Neural progenitor cell (in vitro differentiated cells): ENCODE measurements at places on chromosomes 2 and 18. TPM values are rescaled to one million over a fixed set of nuclear protein-coding genes. Genes with fewer than 3 reads are reported as not detected.
A peak's percentile ranks its signal among the peaks of the same experiment; 100 is the strongest.

- H3K36me3 ChIP-seq: no peaks in the 10 kb centered on the region
- no peak overlapping the region for H3K27ac ChIP-seq
- no peak overlapping the region for H3K4me3 ChIP-seq
- DNase-seq: no peak
- peaks cover 10% of the 10 kb centered on the region for H3K4me1 ChIP-seq
Measured at GRCh38 chr18:46141199-46141598, 37.0 kb downstream of the HAUS1 start.

- no peaks in the 10 kb centered on the region for H3K36me3 ChIP-seq
- no peaks in the 10 kb centered on the region for H3K4me1 ChIP-seq
- H3K27me3 ChIP-seq: no peaks in the 10 kb centered on the region
- H3K27ac ChIP-seq: no peak overlapping the region
Measured at GRCh38 chr2:240893363-240893844, 2.6 kb downstream of the MAB21L4 start.

DNA sequence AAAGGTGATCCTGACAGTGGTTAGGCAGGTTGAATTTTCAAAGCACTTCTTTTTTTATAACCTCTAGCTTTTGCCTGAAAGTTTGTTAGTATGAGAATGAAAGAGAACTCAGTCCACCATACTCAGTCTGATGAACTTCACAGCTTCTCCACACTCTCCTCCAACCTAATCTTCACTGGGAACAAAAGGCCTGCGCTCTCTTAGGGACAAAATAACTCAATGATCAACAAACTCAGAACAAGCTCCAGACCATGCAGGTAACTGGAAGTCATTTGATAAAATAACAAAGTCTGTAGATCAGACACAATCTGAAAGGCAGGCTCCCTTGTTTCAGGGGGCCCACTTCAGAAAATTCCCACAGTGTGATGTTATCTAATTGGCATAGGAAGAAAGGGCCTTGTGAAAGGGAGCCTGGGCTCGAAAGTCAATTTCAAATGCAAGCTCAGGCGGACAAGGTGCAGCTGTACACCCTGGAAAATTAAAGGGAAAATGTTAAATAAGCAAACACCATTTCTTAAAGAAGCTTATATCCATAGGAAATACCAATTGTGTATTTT, 142.2 kb downstream of the STK39 start:
- H3K4me1 ChIP-seq: no peaks in the 10 kb centered on the region
- no peak for DNase-seq
- H3K27me3 ChIP-seq: no peaks in the 10 kb centered on the region

DNA sequence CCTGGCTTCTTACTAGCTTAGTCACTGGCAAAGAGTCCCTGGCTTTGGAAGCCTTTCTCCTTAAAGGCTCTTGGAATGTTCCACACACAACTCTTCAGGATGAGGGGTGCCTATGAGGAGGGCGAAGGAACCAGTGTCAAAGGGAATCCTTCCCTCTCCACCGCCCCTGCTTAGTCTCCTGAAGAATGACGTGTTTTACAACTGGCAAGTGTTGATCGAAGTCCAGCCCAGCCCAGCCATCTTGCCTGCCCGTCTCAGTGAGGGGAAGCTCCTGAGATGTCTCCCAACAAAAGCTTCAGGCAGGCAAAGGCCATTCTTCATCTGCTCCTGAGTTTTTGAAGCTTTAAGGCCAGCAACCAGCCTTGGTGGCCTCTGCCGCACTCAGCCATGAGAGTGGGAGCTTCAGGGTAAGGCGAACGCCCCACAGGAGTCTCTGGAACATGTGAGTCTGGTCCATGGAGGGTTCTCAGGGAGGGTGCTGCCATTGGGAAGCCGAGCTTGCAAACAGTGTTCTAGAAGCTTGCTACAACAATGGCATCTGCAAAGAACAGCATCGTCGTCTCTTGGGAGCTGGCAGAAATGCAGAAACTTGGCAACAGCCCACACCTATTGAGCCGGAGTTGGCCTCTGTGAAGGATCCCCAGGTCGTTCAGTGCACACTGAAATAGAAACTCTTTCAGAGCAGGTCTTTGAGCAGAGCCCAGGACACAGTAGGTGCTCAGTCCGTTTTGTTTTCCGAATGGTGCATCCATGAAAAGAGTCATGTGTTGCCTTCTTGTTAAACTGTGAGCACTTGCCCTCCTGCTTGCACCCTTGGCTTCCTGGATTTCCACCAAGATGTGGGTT, 220.7 kb downstream of the SEPTIN10 start:
- H3K27ac ChIP-seq: no peak overlapping the region
- H3K27me3 ChIP-seq: no peaks in the 10 kb centered on the region
- H3K4me1 ChIP-seq: peaks cover 7% of the 10 kb centered on the region
- DNase-seq: no peak

DNA sequence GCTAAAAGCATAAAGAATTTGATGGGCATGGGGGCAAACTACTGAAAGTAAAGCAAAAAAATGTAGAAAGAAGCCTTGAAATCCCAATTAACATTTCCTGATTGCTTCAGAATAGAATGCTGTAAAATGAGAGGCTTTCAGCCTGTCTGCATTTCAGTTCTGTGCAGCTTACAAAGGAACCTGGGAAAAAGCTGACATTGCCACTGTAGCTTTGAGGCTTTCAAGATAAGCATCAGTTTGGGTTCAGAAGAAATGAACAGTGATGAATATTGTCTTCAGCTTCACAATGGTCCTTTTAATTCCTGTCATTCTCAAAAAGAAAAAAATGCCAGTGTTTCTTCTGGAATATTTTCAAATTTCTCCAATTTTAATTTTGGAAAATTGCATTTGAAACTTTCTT, 242.7 kb downstream of the LRRTM1 start:
- H3K4me1 ChIP-seq: peaks cover 26% of the 10 kb centered on the region
- no peaks in the 10 kb centered on the region for H3K27me3 ChIP-seq
- DNase-seq: no peak
- H3K36me3 ChIP-seq: no peaks in the 10 kb centered on the region
- H3K4me3 ChIP-seq: no peak overlapping the region
- H3K27ac ChIP-seq: no peak overlapping the region

DNA sequence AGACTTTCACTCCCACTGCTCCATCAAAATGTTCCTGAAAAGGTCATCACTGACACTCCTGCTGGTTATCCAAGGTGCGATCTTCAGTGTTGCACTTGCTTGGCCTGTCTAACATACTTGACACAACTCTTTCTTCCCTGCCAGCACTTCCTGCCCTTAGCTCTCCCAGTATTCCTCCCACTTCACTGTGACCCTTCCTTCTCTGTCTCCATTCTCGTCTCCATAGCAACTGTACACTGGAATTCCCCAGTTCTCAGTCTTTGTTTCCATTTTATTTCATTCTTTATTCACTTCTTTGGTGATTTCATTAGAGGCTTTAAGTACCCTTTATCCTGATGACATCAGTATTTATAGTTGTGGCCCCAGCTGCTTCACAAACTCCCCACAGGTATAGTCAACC, 333.0 kb downstream of the IRS1 start:
- H3K36me3 ChIP-seq: no peaks in the 10 kb centered on the region
- DNase-seq: peak; percentile 29
- H3K27me3 ChIP-seq: no peaks in the 10 kb centered on the region
- peaks cover 7% of the 10 kb centered on the region for H3K4me1 ChIP-seq
- H3K4me3 ChIP-seq: no peak overlapping the region
- H3K27ac ChIP-seq: no peak overlapping the region

DNA sequence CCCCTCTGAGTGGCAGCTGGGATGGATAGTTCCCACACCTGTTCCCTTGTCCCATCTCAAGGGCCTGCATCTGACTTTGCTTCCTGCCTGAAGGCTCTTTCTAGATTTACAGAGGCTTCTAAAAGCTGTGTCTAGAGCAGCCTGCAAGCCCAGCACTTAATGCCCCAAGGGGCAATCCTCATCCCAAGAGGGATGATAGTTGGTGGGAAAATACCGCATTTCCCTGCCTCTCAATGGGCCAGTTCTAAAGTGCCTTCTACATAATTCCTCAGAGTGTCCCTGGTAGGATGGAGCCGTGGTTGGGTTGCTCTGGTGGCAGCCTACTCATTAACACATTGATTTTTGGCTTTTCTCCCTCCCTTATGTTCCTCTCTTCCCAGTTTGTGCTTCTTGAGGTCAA, 29.5 kb downstream of the LAMA3 start:
- no peak for DNase-seq
- no peaks in the 10 kb centered on the region for H3K36me3 ChIP-seq
- H3K4me3 ChIP-seq: no peak overlapping the region
- no peak overlapping the region for H3K27ac ChIP-seq
- peaks cover 5% of the 10 kb centered on the region for H3K4me1 ChIP-seq
- H3K27me3 ChIP-seq: no peaks in the 10 kb centered on the region

- no peaks in the 10 kb centered on the region for H3K27me3 ChIP-seq
- peak; percentile 39 for DNase-seq
- H3K36me3 ChIP-seq: no peaks in the 10 kb centered on the region
- H3K4me1 ChIP-seq: no peaks in the 10 kb centered on the region
Measured at GRCh38 chr2:129885735-129886134, 93.7 kb upstream of the RAB6C start.

GRCh38 chr2:42569116-42569711, 782 bp downstream of the MTA3 start:
- H3K27ac ChIP-seq: peak overlapping the region; percentile 83
- peaks cover 10% of the 10 kb centered on the region for H3K36me3 ChIP-seq
- peak overlapping the region; percentile 98 for H3K4me3 ChIP-seq
- peak; percentile 55 for DNase-seq
- no peaks in the 10 kb centered on the region for H3K27me3 ChIP-seq

DNA sequence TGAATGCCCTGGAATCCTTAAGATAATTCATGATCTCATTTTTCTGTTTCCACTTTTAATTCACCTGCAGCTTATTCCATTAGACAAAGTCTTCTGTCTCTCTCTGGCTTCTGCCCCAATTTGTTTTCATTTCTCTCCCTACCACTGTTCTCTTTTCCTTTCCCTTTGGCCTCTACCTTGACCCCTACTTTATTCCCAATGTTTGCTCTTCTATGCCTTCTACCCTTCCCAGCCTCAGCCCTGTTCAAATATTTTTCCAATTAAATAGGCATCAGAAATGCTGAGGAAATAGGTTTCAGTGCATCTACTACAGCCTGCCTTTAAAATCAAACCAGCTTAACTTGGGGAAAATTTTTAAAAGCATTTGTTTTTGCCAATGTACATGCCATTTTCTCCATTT, 443.7 kb upstream of the CWC22 start:
- H3K27me3 ChIP-seq: no peaks in the 10 kb centered on the region
- DNase-seq: no peak
- no peak overlapping the region for H3K4me3 ChIP-seq
- no peak overlapping the region for H3K27ac ChIP-seq
- H3K4me1 ChIP-seq: no peaks in the 10 kb centered on the region

- no peaks in the 10 kb centered on the region for H3K4me1 ChIP-seq
- H3K4me3 ChIP-seq: no peak overlapping the region
- no peaks in the 10 kb centered on the region for H3K27me3 ChIP-seq
Measured at GRCh38 chr2:38863061-38863695, 12.6 kb downstream of the DHX57 start.

DNA sequence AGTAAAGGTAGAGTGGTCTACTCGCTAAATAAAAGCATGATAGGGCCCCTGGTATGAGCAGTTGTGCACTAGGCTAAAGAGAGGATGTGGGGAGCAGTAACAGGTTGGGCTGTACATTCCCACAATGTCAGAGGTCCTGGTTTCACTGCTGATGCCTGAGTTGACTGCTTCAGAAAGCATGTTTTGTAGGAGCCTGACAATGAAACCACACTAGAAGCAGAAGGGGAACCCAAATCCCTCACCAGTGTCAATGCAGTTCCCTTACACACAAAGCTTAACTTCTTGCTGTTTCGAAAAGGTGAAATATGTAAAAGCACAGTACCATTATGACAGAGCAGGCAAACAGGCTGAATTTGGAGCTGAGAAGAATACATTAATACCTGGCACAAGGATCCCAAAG, 291.7 kb upstream of the KYNU start:
- no peak overlapping the region for H3K27ac ChIP-seq
- no peaks in the 10 kb centered on the region for H3K4me1 ChIP-seq
- H3K36me3 ChIP-seq: no peaks in the 10 kb centered on the region
- no peak for DNase-seq

GRCh38 chr2:3102922-3103569, 274.6 kb downstream of the EIPR1 start:
- no peak for DNase-seq
- no peaks in the 10 kb centered on the region for H3K27me3 ChIP-seq
- no peaks in the 10 kb centered on the region for H3K36me3 ChIP-seq
- H3K4me1 ChIP-seq: peaks cover 16% of the 10 kb centered on the region

- no peak overlapping the region for H3K27ac ChIP-seq
- H3K4me3 ChIP-seq: no peak overlapping the region
- no peaks in the 10 kb centered on the region for H3K27me3 ChIP-seq
- no peaks in the 10 kb centered on the region for H3K36me3 ChIP-seq
Measured at GRCh38 chr2:69933254-69933828, 18.4 kb downstream of the MXD1 start.

HDHD2 gene
- 54.4 and 85.0 TPM in 2 replicates for total RNA-seq

FBLN7 gene
- total RNA-seq: 7.8 and 18.4 TPM in 2 replicates

PTPRM gene
- total RNA-seq: 13.9 and 18.6 TPM in 2 replicates
